Esophagus squamous epithelium (tissue), 5 donors: ENCODE measurements at places on chromosomes 16 and 17.

DNA sequence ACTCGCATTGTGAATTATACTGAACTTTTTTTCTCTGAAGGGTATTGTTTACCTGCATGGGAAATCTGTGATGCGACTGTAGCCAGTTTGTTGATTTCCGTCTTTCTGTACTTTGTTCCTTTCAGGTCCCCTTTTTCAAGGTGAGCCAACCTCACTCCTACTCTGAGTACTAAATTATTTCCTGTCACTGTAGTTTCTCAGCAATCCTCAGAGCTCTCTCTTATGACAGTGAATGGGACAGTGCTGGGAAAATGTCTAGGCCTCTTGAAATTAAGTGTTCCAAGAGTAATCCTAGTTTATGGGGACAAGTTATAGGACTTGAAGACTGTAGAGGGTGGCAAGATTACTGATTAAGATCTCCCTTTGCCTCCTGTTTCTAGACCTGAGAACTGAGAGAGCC is 167.6 kb downstream of the CNTNAP4 start:
- no peak for DNase-seq

DNA sequence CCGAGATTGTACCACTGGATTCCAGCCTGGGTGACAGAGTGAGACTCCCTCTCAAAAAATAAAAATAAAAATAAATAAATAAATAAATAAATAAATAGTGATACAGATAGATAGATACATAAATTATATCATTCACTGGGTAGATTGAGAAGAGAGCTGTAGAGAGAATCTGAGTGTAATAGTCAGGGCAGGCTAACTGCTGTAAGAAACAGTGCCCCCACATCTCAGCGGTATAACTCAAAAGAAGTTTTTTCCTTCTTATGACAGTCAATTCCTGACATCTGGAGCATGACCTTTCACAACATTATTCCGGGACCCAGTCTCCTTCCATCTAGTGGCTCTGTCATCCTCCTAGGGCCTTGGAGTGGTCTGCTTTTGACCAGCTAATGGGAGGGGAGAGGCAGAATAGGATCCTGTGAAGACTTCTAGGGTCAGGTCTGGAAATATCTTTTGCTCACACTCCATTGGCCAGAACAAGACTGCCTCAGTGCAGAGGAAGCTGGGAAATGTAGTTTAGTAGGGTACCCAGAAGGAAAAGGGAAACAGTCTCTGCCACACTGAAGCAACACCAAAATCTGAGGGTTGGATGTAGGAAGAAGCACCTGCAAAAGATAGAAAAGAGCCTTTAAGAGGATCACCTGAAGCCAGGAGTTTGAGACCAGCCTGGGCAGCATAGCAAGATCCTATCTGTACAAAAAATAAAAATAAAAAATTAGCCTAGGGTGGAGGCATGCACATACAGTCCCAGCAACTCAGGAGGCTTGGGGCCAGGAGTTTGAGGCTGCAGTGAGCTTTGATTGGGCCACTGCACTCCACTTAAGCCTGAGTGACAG is 3.0 kb upstream of the QPRT start:
- no peak for DNase-seq

DNA sequence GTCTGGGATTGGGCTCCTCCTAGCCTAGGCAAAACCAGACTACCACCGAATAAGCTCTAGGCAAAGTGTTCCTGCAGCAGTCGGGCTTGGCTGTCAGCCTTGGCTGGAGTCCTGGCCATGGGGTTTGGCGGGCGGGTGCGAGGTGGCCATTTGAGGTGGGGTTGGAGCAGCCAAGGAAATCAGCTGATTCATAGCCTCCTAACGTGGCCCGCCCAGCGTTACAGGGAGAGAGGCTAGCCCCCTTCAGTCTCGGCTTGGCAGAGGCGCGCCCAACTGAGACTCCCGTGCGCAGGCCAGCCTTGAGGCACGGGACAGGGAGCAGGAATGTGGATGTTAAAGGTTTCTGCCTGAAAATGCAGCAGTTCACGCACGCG is 1.9 kb downstream of the PMP22 start:
- DNase-seq: peak; percentile 15

- no peak for DNase-seq
Measured at GRCh38 chr16:80299416-80299815, 241.4 kb upstream of the DYNLRB2 start.

DNA sequence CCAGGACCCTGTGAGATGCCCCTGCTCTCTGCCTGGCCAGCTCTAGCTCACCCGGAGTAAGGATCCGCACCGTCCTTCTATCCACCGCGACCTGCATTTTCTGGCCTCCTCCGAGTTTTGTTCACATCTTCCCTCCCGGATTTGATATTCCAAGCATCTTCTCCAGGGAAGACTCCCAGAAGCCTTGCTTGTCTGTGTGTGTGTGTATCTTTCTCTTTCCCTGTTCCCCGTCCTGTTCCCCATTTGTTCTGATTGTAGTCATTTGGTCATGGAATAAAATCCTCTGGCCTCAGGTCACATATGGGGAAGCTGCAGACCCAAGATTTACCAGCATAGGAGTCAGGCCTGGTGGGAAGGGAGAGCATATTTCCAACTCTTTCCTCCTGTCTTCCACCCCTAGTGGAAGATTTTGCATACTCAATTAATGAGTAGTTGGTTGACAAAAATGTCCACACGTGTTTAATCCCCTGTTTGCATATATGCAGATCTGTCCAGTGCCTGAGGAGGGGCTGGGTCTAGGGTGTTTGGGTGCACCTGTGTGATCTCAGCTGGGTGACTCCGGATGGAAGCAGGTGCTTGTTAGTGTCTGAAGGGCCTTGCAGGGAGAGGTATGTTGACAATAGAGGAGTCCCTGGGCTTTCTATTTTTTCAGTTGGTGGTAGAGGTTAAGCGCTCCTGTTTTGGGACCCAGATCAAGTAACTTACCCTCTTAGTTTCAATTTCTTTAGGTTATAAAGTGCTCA is 1.9 kb downstream of the PRAC1 start:
- DNase-seq: no peak
